NCI-H1436 treated with DMSO at 0.1 percent for 48 hours (cell line): ENCODE measurements at places on chromosomes 7 and 10.

GRCh38 chr7:22364900-22365299 lies 7.9 kb upstream of the RAPGEF5 start:
- no peak for DNase-seq

DNA sequence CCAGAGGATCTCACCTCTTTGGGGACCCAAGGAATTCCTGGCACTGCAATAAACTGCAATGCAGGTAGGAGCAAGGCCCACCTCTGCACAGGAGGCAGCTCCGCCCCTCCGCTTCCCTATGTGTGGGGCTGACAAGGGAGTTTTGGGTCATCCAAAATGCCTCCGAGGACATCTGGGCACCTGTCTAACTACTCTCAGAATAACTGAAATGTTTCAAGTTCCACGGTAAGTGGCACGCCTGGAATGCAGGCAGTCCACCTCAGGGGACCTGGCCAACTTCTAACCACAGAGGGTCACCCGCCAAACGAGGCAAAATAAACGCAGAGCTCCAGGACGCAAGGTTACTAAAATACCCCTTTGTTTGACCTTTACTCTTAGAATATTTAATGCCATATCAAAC lies 102.5 kb downstream of the FGFR2 start:
- no peak for DNase-seq

DNA sequence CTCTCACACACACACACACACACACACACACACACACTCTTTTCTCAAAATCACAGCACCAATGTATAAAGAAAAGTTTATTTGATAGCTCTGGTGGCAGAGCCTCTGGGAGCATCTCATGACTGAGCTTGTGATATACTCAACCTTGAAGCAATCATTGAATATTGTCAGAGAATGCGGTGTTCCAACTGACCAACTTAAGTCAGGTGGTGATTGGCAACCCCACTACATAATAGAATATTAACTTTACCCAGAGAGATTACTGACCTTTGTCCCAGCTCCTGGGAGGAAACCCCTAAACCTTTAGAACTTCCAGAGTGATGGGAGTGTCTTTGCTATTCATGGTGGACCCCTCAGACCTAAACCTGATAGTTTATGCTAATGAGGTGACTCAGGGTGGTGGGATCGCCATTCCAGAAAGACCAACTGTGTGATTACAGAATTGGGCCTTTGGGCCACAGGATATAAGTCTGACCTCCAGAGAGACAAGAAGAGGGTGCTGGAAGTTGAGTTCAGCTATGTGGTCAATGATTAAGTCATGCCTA lies 143.1 kb downstream of the OTUD1 start:
- DNase-seq, result no peak

GRCh38 chr7:78212476-78213060 lies 414.0 kb downstream of the PHTF2 start:
- DNase-seq, result no peak

DNA sequence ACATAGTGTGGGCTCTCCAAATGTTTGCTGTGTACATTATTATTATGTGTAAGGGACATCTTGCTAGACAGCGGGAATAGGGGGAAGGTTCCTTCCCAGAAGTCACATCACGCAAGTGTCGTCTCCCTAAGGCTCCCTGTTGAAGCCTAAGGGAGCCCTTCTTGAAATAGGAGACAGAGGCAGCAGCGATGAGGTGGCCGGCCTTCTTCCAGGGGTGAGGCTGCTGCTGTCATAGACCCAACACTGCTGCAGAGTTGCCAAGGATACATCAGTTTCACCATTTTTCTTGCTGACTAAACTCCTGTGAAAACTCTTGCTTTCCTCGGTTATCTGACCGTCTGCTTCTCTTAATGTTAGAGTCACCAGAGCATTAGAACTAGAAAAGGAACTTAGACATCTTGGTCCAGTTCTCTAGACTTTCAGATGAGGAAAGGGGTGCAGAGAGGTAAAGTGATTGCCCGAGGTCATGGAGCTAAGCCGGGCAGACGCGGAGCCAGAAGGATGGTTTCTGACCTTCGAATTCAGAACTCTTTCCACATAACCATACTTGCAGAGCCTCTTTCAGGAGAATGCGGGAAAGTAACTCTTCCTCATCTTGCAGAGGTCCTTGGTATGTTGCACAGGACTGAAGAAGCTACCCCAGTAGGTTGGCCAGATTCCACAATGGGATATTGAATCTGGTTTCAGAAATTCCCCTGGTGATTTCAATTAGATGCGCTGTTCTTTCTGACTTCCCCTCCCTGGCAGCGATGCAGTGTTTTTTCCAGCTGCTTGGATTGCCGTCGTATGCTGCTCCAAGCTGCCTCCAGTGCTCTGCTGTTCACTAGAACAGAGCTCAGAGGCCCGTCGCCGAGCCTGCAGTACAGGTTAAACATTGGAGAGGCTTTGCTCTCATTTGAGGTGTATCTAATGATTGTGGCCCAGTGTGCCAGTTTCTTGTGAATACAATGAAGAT lies 217.1 kb downstream of the CAMK1D start:
- no peak for DNase-seq

- no peak for DNase-seq
Measured at GRCh38 chr10:110103921-110104461, 96.2 kb downstream of the ADD3 start.

GRCh38 chr7:26900251-26900650 lies 35.9 kb upstream of the SKAP2 start:
- DNase-seq, result no peak

GRCh38 chr10:90920986-90921666 lies at the start of gene ANKRD1:
Gene ANKRD1, minus strand, starts transcription at chr10:90921087. Its CDS starts 60 bp downstream, at chr10:90921027.
- no peak for DNase-seq

- no peak for DNase-seq
Measured at GRCh38 chr10:74500816-74501215, 325.6 kb upstream of the KAT6B start.

DNA sequence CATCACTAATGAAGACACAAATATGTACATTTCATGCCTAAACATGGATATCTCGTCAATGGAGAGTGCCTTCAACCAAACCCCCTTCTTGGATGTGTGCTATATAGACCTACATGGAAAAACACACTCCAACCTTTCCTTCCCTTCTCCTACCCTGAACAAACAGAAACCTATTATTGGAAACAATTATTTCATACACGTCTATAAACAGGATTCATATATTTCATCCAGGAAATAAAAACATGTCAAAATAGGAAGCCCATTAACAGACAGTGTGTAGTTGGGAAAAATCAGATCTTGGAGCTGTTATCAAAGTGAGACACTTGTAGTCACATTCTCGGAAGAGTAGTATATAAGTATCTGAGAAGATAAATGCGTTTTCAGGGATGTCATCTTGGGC lies 81.1 kb downstream of the NRP1 start:
- DNase-seq, result no peak

DNA sequence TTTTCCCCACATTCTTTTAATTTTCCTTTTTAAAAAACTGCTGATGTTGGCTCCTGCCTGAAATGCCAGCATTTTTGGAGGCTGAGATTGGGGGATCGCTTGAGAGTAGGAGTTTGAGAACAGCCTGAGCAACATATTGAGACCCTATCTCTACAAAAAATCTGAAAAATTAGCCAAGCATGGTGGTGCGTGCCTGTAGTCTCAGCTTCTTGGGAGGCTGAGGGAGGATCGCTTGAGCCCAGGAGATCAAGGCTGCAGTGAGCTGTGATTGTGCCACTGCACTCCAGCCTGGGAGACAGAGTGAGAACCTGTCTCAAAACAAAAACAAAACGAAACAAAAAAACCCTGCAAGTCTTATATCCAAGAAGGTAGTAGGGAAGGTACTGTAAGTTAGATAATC lies 51.7 kb downstream of the ZMYND11 start:
- no peak for DNase-seq

- DNase-seq, result no peak
Measured at GRCh38 chr10:10915215-10915614, 102.5 kb upstream of the CELF2 start.

DNA sequence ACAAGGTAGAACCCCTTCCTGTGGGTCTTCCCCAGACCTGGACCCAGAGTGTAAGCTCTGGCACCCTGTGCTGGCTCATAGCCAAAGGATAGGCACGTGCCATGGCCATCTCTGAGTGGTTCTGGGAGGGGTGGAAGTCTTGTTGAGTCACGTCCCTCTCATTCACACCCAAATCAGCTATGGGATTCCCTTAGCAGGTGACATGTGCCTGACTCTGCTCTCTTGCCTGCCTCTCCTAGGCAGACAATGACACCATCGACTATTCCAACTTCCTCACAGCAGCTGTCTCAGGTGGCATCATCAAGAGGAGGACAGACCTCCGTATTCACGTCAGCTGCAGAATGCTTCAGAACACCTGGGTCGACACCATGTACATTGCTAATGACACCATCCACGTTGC lies 59.8 kb downstream of the C10orf120 start:
- DNase-seq, result no peak

DNA sequence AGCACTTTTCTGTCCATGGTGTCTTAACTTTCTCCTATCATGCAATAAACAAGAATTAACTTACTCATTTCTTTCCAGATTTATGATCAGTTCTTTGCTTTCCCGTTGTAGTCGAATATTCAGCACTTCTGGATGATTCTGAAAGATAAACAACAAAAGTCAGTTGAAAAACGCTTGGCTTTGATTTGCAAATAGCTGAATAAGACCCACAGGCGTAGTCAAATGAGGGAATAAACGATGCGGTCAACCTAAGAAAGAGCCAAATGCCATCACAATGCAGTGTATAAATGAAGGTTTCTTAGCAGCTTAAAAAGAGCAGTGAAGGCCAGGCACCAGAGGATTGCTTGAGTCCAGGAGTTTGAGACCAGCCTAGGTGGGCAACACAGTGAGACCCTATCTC lies 109.4 kb downstream of the ADAM12 start:
- no peak for DNase-seq

GRCh38 chr10:37222046-37222445 lies 96.6 kb downstream of the ANKRD30A start:
- no peak for DNase-seq

DNA sequence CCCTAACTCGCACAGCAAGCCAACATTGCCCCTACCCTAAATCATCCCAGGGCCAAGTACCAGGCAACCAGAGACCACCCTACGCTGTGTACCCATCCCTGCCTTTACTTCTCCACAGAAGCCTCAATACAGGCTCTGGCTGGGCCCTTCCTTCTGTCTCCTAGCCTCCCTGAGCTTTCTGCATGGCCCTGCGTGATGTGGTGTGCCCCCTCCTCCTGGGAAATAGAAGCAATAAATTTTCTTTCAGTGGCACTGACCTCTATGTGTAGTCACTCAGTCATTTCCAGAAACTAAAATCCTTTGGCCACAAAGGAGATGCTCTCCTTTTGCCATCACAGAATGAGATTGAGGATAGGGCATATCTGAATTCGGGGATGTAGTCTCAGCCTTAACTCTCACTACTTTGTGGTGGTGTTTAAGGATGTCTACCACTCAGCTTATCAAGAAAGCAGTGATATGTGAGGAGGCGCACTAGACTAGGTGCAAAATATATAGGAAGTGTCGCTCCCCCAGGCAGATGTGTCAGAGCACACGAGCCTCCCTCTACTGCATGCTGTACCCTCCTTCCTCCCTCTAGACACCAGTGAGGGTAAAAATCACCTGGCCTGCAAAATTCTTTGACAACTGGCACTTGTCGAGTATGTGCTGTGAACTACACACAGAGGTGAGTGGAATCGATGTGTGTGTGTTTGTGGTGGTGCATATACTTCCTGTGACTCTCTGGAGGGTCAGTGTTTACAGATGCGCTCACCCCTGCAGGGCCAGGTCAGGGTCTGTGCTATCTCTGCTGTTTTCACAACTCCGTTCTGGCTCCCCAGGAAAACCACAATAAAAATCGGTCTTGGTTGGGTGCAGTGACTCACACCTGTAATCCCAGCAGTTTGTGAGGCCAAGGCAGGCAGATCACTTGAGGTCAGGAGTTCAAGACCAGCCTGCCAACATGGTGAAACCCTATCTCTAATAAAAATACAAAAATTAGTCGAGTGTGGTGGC lies 825.9 kb upstream of the IGFBP3 start:
- no peak for DNase-seq

GRCh38 chr7:8387551-8388256 lies 45.7 kb upstream of the NXPH1 start:
- DNase-seq, result no peak

DNA sequence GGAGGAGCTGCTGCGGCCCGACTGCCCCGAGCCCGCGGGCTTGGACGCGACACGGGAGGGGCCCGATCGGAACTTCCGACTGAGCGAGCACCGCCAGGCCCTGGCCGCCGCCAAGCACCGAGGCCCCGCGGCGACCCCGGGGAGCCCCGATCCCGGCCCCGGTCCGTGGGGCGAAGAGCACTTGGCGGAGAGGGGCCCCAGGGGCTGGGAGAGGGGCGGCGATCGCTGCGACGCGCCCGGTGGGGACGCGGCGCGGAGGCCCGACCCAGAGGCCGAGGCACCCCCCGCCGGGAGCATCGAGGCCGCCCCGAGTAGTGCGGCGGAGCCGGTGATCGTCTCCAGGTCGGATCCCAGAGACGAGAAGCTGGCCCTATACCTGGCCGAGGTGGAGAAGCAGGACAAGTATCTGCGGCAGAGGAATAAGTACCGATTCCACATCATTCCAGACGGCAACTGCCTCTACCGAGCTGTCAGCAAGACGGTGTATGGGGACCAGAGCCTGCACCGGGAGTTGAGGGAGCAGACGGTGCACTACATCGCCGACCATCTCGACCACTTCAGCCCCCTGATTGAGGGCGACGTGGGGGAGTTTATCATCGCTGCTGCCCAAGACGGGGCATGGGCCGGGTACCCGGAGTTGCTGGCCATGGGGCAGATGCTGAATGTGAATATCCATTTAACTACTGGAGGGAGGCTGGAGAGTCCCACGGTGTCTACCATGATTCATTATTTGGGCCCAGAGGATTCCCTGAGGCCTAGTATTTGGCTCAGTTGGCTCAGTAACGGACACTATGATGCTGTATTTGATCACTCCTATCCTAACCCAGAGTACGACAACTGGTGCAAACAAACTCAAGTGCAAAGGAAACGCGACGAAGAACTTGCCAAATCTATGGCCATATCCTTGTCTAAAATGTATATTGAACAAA lies 1.4 kb downstream of the OTUD1 start:
- DNase-seq, result no peak

DNA sequence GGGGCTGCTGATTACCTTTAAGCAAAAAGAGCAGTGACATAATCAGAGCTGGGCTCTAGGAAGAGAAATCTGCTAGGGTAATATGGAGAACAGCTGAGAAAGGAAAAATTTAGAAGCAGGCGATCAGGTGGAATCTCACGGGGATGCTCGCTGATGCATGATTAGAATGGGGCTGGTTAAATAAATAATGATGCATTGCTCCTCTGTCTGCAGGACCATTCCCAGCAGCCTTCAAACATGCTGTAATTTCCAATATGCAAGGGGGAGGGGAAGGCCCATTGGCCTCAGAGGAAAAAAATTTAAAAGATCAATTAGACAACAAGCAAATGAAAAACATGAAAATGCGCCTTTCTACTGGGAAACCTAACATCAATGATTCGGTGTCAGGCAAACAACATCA lies 65.6 kb upstream of the C10orf90 start:
- no peak for DNase-seq

DNA sequence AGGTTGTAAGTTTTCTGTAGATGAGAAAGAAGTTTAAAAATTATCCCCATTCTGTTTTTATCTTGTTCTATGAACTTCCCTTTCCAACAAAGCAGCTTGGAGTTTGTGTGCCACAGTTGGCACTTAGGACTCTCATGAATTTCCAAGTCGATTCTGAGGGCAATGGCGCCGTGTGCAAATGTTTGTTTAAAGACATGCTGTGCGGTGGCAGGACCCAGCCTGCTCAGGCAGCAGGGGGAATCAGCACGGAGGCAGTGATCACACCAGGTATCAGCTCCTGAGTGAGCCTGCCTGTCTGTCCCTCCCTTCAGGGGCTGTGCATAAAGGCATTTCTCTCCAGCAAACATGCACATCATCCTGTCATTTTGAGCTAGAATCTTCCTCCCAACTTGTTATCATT lies 109.8 kb upstream of the WDR11 start:
- DNase-seq, result no peak

GRCh38 chr10:124482236-124482800 lies 20.7 kb downstream of the LHPP start:
- DNase-seq, result no peak
